Activated CD8-positive, alpha-beta memory T cell treated with anti-CD3 and anti-CD28 coated beads for 48 hours (primary cell): ENCODE measurements at places on chromosomes 13 and 19.

DNA sequence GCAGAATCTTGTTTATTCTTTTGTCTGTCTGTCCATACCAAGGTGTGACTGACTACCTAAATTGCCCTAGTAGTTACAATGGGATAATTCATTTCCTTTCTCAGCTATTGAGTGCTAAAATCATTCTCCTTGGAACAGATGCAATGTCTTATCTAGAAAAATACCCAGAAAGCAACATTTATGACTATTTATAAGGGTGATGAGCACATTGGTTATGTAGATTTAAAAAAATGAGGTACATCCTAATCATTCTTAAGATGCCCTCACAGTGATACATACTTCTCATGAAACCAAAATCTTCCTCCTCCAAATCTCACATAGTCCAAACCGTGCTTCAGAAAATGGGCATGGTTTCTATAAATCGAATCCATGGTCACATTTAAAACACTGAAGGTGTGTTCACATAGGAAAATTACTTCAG, 11.6 kb upstream of the UBE2L5 start:
- DNase-seq: no peak

DNA sequence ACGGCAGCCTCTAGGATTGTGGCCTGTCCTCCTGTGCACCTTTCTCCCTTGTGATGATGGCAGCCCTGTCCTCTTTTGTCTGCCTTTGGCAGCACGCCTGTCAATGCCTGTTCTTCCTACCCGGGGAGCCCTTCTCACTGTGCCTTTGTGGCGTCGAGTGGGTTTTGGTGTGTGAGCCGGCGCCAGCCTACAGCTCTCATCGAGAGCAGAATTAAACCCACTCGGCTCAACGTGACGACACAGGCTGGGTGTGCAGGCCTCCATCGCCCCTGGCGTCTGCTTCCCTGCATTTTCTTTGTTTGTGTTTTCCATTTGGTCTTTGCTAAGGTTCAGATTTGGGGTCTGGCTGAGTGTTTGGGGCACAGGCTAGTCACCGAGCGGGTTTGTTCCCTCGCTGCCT, 34.4 kb downstream of the AP1M1 start:
- no peak for DNase-seq

DNA sequence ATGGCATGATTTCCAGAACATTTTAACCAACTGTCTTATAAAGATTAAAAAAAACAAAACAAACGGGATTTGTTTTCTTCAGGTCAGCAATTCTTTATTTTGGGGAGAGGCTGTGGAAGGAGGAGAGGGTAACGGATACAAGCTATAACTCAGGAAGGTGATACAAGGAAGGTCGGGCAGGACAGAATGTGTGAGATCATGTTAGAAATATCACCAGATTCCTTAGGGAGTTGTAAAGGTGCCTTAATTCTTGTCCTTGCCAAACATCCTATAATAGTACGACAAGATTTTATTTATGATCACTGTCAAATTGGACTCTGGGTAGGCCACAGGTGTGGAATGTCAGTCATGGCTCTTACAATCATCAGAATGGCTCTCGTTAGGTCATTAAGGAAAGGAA, 503.1 kb downstream of the DIAPH3 start:
- DNase-seq: no peak

DNA sequence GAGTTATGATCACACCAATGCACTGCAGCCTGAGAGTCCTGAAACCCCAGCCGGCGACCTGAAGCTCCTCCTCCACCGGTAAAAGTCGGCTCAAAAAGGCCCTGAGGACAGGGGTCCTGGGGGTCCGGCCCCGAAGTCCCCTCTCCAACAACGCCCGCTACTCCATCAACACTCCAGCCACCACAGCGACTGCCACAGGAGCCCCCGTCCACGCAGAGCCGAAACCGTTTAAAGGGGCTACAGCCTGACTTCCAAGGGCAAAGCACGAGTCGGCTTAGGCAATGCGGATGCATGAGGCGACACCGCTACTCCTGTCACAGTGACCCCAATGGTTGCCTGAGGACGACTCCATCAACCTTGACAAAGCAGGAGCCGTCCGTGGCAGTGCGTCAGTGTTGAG, 22.9 kb upstream of the ZNF420 start:
- no peak for DNase-seq

DNA sequence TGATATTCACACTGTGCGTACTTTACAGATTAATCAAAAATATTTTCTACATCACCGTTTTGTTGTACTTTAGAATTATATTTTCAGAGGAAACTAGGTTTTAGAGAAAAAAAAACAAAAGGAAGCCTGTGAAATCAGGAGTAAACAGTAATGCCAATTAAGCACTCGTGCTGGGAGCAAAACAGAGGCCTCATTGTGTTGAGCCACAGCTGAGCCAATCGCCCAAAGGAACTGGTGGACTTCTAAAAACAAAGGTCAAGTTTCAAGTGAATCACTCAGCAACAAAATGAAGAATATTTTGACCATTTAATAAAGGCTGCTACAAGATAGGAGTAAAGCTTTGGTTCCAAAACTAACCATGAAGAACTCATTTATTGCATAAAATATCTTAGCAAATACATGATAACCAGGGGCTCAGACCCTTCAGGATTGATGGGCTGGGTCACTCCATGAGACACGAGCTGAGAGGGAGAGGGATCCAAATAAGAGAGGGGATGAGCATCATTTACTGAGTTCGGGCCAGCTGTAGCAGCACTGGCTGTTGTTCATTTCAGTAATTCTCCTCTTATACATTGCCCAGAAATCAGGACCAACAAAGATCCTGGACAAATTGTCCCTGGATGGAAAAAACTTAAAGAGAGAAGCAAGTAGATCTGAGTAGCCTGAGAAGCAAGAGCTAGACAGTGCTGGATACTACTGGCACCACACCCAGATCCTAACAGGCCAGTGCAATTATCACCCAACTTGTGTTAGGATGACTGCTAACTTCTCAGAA, 8.3 kb upstream of the NALCN start:
- DNase-seq: no peak

- no peak for DNase-seq
These were observed 30.9 kb downstream of the COL4A1 start for GRCh38 chr13:110275931-110276552.

GRCh38 chr13:48155848-48156247, 60.9 kb upstream of the MED4 start:
- DNase-seq: no peak

GRCh38 chr19:632579-633067, 714 bp downstream of the POLRMT start:
- peak; percentile 28 for DNase-seq

DNA sequence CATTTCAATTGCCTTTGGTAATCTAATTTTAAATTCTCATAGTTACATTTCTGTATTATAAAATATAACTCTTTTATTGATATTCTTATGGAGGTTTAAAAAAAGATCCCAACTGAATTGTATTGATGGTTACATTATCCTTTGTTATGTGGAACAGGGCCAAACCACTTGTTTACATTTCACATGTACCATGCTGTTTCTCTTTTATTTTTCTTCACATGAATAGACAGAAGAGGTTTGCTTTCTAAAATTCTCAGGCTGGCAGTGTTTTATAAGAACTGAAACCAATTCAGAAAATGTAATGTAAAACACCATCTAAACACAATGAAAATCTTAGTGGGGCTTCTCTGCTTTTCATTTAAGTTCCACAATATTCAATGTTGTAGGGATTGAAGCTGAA, 122.5 kb downstream of the GPC5 start:
- no peak for DNase-seq

GRCh38 chr19:51064534-51065220, at the start of gene KLK13:
Gene KLK13 (minus strand): TSS chr19:51065092. CDS start chr19:51065067, 25 bp downstream.
- DNase-seq: no peak
